Activated CD8-positive, alpha-beta T cell treated with anti-CD3 and anti-CD28 coated beads for 36 hours (primary cell): ENCODE measurements at places on chromosomes 6 and 20.

DNA sequence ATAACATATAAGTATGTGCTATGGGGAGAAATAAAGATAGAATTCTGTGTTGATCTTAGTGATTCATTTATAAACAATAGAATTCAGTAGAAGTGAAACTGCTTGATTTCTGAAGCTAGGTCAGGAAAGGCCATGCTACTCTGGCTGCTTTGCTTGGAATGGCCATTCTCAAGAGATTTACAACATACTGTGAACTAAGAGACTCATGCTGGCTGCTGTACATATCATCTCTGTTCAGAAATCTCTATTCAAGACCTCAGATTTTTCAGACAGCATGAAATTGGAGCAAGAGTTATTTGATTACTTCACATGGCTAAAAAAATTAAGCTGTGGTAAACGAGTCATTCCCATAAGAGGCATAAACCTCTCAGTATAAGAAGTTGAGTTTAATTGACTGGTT lies 662.6 kb downstream of the BCKDHB start:
- H3K4me3 ChIP-seq: no peak overlapping the region
- H3K36me3 ChIP-seq: no peaks in the 10 kb centered on the region
- no peaks in the 10 kb centered on the region for H3K4me1 ChIP-seq
- H3K27ac ChIP-seq: no peak overlapping the region

DNA sequence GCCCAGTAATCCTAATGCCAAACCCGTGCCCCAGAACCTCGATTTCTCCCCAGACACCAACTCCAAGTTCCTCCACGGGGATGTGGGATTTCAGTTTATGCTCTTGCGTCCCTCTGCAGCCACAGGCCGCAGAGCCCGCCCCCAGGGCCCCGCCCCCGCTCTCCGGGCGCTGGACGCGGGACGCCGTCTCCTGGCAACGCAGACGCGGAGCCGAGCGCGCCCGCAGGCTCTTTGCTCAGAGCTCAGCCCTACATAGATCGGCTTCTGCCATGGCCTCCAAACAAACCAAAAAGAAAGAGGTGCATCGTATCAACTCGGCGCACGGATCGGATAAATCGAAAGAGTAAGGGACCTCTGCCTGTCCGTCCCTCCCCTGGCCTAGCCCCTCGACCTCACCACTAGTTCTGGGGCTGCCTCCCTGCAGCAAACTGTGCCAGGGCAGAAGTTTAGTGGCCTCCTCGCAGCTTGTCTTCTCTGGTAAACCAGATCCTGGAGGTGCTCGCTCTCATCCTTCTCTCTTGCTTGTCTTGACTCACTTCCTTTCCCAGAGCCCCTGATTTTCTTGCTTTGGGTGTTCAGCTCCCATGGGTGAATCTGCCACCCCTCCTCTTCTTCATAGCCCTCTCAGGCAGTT lies at the start of gene ADGB:
Gene ADGB, plus strand, starts transcription at position 201 of the 634 bp plus-strand sequence. Its CDS starts 69 bp downstream, at position 270.
- H3K27me3 ChIP-seq: peaks cover 17% of the 10 kb centered on the region
- no peaks in the 10 kb centered on the region for H3K36me3 ChIP-seq
- peak; percentile 16 for DNase-seq
- no peak within 1 kb of the TSS for H3K27ac ChIP-seq
- H3K4me1 ChIP-seq: peaks cover 4% of the 10 kb centered on the region

DNA sequence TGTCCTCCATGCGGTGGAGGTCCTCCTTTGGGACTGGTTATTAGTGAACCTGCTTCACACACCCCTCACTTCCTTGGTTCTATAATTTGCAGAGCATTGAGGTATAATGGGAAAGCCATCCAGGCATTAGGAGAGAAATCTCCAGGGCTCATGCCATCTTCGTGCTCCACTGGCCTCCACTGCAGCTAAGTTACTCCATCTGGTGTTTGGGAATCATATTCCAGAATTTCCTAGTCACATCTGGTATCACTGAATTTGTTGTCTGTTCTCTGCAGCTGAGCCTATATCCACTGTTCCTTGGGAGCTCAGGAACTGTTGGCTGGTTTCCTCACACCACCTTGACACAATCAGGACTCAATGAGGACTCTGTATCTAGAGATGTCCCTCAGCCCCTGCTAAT lies 173.0 kb upstream of the TSHZ2 start:
- H3K27ac ChIP-seq: no peak overlapping the region
- H3K36me3 ChIP-seq: no peaks in the 10 kb centered on the region
- no peak for DNase-seq
- H3K4me3 ChIP-seq: no peak overlapping the region

- H3K4me1 ChIP-seq: peaks cover 2% of the 10 kb centered on the region
- H3K27me3 ChIP-seq: no peaks in the 10 kb centered on the region
- H3K27ac ChIP-seq: no peak overlapping the region
Measured at GRCh38 chr6:43608807-43609206, 20.3 kb downstream of the GTPBP2 start.

DNA sequence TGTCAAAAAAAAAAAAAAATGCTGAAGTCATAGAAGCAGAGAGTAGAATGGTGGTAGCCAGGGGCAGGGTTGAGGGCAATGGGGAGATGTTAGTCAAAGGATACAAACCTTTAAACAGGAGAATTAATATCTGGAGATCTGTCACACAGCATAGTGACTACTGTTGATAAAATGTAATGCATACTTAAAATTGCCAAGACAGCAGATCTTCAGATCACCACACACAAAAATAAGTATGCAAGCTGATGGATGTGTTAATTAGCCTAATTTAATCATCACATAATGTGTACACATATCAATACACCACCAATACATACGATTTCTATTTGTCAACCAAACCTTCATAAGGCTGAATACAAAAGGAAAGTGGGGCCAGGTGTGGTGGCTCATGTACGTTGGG lies 83.5 kb upstream of the PHACTR3 start:
- H3K4me1 ChIP-seq: peaks cover 2% of the 10 kb centered on the region
- H3K27me3 ChIP-seq: peaks cover 51% of the 10 kb centered on the region
- DNase-seq: no peak
- no peak overlapping the region for H3K27ac ChIP-seq
- H3K36me3 ChIP-seq: no peaks in the 10 kb centered on the region

DNA sequence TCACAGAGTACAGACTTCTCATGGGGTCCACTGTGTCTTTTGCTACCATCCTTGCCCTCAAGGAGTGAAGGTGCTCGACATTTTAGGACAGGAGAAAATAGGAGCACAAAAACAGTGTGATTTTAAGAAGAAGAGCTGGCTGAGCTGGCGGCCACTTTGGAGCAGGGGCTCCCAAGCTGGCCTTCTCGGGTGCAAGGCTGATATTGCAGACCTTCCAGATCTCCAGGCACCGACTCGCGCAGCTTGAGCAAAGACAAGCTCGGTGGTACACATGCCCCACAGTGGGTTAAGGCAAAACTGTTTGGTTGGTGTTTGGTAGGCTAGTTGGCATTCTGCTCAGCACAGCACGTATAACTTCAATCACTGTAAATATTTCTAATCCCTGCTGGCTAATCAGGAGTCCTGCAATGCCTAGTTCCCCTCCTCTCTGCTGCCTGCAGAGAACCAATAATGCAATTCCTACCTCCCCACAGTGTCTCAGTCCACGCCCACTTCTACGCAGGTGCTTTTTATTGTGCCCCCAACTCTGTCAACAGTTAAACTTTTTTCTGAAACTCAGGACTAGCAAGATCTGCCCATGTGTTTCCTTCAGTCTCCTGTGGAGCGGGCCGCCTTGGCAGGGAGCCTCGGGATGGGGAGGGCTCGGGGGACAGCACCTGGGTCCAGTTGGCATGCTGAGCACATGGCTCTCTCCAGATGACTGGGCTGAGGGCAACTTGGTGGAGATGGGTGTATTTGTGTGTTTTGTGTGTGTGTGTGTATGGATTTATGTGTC lies 12.7 kb upstream of the SMOC2 start:
- no peaks in the 10 kb centered on the region for H3K36me3 ChIP-seq
- no peak for DNase-seq
- H3K4me1 ChIP-seq: no peaks in the 10 kb centered on the region
- H3K27me3 ChIP-seq: peaks cover 5% of the 10 kb centered on the region
- H3K27ac ChIP-seq: no peak overlapping the region

DNA sequence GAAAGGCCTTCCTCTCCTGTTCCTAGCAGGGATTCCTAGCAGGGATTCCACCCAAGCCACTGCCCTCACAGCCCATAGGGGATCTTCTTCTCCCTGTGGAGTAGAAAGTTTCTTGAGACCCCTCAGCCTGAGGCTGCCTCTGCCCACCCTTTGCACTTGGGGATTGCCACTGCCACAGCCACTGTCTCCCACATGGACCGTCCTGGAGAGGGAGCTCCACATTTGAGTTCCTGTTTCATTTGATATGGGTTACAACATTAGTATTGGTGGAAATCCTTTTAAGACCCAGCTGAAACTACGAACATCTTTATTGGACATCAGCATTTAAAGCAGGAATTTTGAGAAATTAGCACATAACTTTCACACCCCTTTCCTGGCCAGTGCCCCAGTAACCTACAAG lies 25.6 kb downstream of the HLA-G start:
- peaks cover 12% of the 10 kb centered on the region for H3K4me1 ChIP-seq
- peaks cover 48% of the 10 kb centered on the region for H3K27me3 ChIP-seq
- H3K36me3 ChIP-seq: no peaks in the 10 kb centered on the region
- no peak overlapping the region for H3K4me3 ChIP-seq
